ENCODE measurements at places on chromosomes 6 and 20. TPM values are rescaled to one million over a fixed set of nuclear protein-coding genes. Genes with fewer than 3 reads are reported as not detected.

Gene LST1
- not detected for total RNA-seq

Gene AGER
- 0.58 TPM for total RNA-seq

Gene PMEPA1
- 1.5 TPM for total RNA-seq

Gene KCNK16
- total RNA-seq = not detected

Gene IPCEF1
- not detected for total RNA-seq

Gene FAM83C
- total RNA-seq = under 0.01 TPM

Gene DEFB124
- total RNA-seq = not detected

Data from regular cardiac myocyte (primary cell).